ENCODE measurements at places on chromosomes 5 and 9. TPM values are rescaled to one million over a fixed set of nuclear protein-coding genes. Genes with fewer than 3 reads are reported as not detected.

PRUNE2 gene
- total RNA-seq = 166 TPM

TRAF1 gene
- total RNA-seq = 3.5 TPM

YTHDC2 gene
- 24.9 TPM for total RNA-seq

IL5 gene
- not detected for total RNA-seq

KCNT1 gene
- 9.5 TPM for total RNA-seq

SPEF2 gene
- 36.4 TPM for total RNA-seq

ANKRD31 gene
- 0.59 TPM for total RNA-seq

GRXCR2 gene
- not detected for total RNA-seq

SLC25A48 gene
- 6.9 TPM for total RNA-seq

FSD1L gene
- 19.6 TPM for total RNA-seq

PCDHB12 gene
- 5.3 TPM for total RNA-seq

IRX2 gene
- total RNA-seq = 4.8 TPM

TPRN gene
- 9.2 TPM for total RNA-seq

UNC13B gene
- total RNA-seq = 20.2 TPM

ZNF169 gene
- total RNA-seq = 9.3 TPM

ZBTB5 gene
- 16.2 TPM for total RNA-seq

IGIP gene
- 9.6 TPM for total RNA-seq

MYMK gene
- not detected for total RNA-seq

LURAP1L gene
- total RNA-seq = 5.7 TPM

PRELID1 gene
- 101 TPM for total RNA-seq

FCN2 gene
- not detected for total RNA-seq

BSPRY gene
- 0.33 TPM for total RNA-seq

OR1Q1 gene
- total RNA-seq = not detected

FBP2 gene
- total RNA-seq = not detected

PCDHB5 gene
- 8.0 TPM for total RNA-seq

OTP gene
- total RNA-seq = 1.8 TPM

UNC5A gene
- total RNA-seq = 3.1 TPM

TNIP1 gene
- 63.7 TPM for total RNA-seq

UGT3A1 gene
- not detected for total RNA-seq

MSX2 gene
- 2.6 TPM for total RNA-seq

LHX6 gene
- total RNA-seq = 0.99 TPM

PCDHB4 gene
- 3.2 TPM for total RNA-seq

TEX48 gene
- not detected for total RNA-seq

IQGAP2 gene
- total RNA-seq = 21.6 TPM

FOXD4L4 gene
- 0.20 TPM for total RNA-seq

NIPAL4 gene
- 1.1 TPM for total RNA-seq

EQTN gene
- total RNA-seq = 0.61 TPM

SQSTM1 gene
- total RNA-seq = 155 TPM

ANKRD18B gene
- 2.2 TPM for total RNA-seq

LOX gene
- total RNA-seq = 88.1 TPM

C6 gene
- total RNA-seq = 1.2 TPM

FOXD4L6 gene
- 0.11 TPM for total RNA-seq

RECK gene
- 19.2 TPM for total RNA-seq

RAD17 gene
- 31.6 TPM for total RNA-seq

LVRN gene
- total RNA-seq = 0.61 TPM

ROR2 gene
- 3.1 TPM for total RNA-seq

PCAT7 gene
- total RNA-seq = not detected

Data from spinal cord (tissue), 10 donors.